Activated CD8-positive, alpha-beta memory T cell treated with anti-CD3 and anti-CD28 coated beads for 4 hours (primary cell): ENCODE measurements at places on chromosomes 1 and 21.

DNA sequence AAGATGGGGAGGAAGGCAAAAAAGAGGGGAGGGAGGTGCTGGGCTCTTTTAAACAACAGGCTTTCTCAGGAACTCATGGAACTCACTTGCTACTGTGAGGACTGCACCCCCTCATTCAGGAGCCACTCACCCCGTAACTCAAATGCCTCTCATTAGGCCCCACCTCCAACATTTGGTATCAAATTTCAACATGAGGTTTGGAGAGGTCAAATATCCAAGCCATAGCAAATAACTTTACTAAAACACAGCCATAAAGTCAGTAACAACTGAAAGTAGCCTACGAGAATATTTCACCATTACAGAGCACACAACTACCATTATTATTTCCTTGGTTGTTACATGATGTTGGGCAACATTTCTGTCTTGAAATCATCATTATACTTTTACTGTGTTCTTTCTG lies 13.1 kb upstream of the DMRTB1 start:
- no peak for DNase-seq

DNA sequence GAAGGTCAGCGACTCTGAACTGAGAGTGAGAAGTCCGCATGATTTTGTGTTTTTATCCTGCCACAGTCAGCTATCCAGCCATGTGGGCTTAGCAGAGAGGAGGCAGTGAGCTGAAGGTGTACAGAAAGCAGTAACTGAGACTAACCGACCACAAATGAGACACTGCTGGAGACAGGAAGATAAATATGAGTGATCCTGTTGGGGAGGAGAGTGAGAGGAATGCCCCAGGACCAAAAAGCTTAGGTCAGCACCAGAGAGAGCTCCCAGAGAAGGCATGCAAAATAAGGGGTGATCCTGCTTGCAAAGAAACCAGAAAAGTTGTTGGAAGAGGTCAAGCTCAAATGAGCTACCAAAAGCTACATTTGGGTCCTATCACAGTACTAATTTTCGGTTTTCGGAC lies 63.7 kb downstream of the HLCS start:
- no peak for DNase-seq

GRCh38 chr1:28258628-28259251 lies 578 bp upstream of the SESN2 start:
- no peak for DNase-seq

DNA sequence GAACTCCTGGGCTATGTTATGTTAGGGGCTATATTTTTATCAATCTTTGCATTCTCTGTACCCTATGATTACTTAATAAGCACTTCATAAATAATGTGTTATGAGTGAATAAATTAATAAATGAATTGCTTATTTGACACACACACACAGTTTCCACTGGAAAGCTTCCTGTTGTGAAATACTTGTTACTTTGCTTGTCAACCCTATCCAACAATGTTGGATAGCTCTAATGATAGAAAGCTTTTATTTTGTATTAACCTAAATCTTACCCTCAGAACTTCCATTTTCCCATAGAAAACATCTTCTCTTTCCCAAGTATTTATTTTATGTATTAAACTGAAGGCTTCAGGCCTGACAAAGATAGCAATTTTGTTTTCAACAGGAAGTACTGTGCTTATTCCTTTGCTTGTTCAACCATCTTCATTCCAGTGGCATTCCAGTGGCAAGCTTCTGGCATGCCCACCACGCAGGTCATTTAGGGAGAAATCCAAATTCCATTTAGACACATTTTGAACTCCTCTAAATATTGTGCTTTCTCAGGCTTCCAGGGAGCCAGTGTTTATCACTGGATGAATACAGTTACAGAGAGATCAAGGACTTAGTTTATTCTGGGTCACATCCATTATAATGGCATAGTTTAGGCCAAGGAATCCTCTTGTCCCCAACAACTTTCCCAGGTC lies 134.4 kb downstream of the TGFB2 start:
- DNase-seq, result no peak

DNA sequence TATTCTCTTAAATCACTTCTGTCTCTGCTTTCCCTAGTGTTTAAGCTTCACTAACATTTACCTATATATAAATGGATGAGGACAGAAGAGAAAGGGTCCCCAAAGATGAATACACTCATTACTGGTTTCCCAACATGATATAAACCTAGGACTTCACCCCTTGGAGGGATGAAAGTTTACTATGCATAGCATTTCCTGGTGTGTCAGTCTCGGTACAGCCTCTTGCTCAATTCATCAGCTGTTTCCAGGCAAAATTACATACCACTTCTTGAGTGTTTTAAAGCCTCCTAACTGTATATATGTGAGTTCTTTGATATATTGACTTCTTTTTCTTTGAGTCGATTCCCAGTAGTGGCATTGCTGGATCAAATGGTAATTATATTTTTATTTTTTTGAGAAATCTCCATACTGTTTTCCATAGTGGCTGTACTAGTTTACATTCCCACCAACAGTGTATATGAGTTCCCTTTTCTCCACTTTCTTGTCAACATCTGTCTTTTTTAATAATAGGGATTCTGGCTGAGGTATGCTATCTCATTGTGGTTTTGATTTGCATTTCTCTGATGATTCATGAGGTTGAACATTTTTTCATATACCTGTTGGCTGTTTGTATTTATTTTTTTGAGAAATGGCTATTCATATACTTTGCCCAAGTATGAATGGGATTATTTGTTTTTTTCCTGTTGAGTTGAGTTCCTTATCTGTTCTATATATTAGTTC lies 259.3 kb upstream of the CACYBP start:
- DNase-seq, result no peak

DNA sequence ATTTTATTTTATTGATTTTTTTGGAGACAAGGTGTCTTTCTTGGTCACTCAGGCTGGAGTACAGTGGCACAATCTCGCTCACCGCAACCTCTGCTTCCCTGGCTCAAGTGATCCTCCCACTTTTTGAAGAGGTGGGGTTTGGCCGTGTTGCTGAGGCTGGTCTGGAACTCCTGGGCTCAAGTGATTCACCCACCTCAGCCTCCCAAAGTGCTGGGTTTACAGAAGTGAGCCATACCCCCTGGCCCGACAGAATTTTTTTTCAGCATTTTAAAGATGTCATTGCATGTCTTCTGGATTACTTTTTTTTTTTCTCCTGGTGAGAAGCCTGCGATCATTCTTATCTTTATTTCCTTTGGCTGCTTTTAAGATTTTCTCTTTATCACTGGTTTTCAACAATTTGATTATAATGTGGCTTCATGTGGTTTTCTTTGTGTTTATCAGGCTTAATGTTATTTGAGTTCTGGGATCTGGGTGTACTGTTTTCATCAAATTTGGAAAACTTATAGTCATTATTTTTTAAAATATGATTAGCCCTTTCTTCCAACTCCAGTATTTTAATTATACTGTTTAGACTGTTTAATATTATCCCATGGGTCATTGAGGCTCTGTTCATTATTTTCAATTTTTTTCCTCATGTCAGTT lies 23.1 kb upstream of the PTBP2 start:
- no peak for DNase-seq

DNA sequence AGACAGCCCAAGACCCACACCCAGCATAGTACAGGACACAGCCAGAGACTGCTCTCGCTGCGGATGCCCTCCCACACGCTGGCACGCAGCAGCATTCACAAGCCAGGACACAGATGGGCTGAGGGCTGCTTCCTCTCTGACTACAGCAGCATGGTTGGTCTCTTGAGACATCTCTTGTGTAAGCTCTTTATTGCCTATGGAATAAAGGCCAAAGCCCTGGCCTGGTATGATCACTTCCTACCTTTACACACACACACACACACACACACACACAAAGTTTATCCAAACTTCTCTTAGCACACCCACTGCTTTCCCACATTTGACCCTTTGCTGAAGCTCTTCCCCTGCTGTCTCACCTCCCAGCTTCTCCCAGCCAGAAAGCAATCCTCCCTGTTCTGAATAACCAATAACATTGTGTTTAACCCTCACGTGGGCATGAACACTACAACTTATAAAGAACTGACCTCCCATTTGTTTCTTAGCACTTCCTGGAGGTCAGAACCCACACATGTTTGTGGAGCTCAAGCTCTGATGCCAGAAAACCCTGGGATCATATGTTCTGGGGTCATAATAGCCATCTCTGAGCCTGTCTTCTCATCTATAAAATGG lies 1.2 kb upstream of the LUZP1 start:
- DNase-seq, result no peak

DNA sequence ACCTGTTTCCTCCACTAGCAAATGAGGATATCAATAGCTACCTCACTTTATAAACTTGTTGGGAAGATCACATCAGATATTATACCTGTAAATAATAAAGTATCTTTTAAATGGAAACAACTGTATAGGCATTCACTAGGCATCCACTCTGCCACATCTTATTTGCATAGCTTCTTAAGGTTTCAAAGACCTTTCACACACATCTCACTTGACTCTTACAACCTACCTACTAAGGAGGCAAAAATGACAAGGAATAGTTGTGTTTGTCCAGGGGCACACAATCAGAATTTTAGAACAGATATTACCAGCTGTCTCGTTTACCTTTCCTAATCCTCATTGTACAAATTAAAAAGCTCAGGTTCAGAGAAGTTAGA lies 51.5 kb downstream of the VANGL2 start:
- no peak for DNase-seq

GRCh38 chr1:197691816-197692215 lies 83.5 kb downstream of the DENND1B start:
- no peak for DNase-seq

DNA sequence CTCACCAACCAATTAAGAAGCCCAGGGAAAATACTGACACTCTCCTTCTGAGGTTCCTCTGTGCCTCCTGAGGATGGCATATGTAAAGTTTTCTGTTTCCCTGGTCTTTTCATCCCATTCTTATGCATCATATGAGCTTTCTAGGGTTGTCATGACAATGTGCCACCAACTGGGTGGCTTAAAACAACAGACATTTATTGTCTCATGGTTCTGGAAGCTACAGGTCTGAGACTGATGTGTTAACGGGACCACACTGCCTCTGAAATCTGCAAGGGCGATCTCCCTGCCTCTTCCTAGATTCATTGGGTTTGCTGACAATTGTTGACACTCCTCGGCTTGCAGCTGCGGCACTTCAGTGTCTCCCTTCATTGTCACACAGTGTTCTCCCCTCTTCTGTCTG lies 308.4 kb downstream of the RGS7 start:
- DNase-seq, result no peak

DNA sequence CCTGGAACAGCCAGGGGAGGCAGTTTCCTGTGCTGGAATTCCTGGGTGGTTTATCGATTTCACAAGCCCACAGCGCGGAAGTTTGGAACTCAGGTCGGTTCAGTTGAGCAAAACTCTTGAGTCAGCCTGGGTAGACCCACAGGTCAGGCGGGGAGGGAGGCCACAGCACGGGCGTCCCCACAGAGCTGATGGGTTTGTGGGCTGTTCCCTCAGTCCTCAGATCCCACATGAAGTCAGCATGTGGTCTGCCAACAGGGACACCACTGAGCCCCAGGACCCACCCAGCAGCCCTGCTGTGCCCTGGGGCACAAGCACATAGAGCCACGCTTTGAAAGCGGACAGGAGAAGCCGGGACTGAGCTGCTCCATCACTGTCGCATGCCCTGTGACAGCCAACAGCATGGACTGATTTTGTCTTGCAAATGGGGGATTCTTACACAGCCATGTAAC lies 17.4 kb downstream of the BMP8A start:
- no peak for DNase-seq

DNA sequence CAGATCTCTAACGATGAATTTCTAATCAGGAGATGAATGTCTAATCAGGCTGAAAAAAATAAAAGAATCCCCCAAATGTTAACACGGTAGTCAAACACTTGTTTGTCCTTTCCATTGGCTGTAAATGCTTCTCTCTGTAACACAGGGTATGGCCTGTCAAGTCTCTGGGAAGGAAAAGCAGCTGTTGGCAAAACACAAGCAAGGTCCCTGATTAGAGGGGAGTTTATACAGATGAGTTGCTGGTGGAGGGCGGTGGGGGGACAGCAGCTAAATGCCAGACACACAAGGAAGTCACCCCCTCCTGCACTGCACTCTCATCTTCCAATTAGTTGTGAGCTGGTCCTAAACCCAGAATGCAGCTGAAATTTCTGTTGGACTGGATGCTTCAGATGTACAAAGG lies 51.0 kb downstream of the PGBD5 start:
- no peak for DNase-seq
